PC-9 (cell line): ENCODE measurements at places on chromosomes 3 and 15. TPM values are rescaled to one million over a fixed set of nuclear protein-coding genes. Genes with fewer than 3 reads are reported as not detected.

DNA sequence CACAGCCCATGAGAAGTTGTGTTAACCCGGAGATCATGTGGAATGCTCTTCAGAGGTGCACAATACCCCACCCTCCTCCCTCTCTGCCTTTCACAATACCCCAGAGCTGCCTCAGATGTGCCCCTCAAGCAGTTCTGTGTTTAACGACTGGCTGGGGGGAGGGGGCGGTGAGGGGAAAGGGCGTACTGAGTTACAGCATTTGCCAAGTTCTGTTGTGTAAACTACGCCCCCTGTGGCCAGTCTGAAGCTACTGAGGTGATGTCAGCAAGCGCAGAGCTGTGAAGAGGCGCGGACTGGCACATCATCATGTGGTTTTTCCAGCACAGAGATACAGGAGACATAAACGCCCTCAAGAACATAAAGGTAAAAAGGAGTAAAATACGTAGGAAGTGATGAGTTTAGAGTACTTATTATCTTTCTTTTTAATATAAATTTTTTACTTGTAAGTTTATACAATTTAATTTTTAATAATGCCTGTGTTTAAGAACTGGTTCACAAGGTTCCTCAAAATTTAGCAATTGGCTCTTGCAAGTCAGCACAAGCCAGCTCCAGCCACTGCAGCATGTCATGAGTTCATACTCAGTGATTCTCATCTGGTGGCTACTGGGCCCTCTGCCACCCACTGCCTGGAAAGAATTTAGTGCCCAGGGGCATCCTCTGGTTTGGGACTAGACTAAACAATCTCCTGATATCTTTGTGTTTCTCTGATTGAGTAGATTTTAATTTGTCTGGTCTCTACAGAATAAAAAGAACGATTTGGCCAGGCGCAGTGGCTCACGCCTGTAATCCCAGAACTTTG, 1.7 kb downstream of the EPB42 start:
- no peak for DNase-seq

DNA sequence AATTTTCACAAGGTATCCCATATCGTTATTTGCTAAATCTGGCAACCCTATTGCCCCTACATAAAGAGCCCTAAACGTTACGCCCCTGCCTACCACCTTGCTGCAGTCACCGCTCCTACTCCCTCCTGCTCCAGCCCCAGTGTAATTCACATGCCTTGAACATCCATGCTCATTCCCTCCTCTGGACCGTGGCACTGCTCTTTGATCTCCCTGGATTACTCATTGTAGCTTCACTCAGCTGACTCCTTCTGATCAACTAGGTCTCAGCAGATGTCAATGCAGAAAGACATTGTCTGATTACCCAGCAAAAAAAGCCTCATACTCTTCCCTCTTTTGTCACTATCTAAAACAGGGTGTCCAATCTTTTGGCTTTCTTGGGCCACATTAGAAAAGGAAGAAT, 40.7 kb upstream of the KBTBD8 start:
- no peak for DNase-seq

- no peak for DNase-seq
These were observed 41.0 kb downstream of the BHLHE40 start for GRCh38 chr3:5020242-5020722.

DNA sequence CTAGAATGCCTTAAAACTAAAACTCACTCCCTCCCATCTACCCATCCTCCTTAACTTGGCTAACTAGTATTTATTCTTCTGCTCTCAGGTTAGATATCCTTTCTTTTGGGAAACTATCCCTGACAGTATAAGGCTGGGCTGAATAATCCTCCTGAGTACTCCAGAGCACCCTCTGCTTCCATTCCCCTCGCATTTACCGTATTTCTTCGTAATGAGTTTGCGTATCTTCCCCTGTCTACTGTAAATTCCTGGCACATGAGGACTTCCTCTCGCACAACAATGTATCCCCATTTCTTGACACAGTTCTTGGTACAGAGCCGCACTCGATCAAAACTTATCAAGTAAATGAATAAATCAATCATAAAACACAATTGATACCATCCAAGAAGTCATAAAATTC, 82.9 kb upstream of the AKAP13 start:
- no peak for DNase-seq

DNA sequence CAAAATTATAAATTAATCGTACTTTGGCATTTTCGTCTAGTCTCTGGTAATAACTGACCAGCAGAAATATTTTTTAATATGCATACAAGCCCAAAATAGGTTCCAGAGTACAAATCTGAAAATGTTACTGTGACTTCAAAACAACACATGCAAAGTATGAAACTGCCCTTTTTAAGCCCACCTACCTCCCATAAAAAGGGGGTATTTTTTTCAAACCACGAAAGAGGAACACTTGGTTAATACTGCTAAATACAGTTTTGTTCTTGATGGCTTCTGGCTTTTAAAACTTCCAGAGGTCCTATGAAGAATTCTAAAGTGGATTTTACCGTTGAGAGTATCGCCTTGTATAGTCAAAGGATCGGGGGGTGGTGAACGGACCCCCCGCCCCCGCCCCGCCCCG, 610.7 kb downstream of the FOXP1 start:
- DNase-seq: no peak

DNA sequence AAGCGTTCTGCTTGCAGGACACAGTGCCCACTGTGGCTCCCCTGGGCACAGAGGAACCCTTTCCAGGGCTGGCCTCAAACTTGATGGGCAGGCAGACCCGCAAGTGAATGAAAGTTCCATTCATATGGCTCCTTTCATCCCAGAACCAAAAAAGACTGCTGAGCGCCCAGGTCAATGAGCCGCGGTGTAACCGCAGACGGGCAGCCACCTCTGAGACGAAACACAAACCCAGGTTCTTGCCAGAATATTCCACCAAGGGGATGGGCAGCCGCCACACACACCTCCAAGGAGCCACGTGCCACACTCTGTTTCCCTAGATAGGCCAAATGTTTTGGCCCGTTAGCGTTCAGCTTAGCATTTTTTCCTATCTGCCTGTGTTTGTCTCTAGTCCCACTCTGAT, 82.8 kb upstream of the IGF1R start:
- DNase-seq: no peak

DNA sequence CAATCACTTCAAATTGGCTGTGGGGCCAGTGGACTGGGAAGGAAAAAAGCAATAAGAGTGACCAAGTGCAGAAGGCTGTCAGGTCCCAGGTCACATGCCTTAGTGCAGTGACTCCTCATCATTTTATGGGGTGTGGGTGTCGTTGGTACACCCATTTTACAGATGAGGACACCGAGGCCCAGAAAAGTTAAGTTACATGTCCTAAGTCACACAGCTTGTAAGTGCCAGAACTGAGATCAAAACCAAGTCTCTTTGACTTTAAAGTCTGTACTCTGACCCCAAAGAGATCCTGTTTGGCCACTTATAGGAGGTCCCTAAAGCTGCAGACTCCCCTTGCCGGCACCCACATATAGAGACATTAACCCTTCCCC, 63.0 kb upstream of the POLG start:
- DNase-seq: no peak

GRCh38 chr3:160381470-160381869, 17.6 kb downstream of the IFT80 start:
- no peak for DNase-seq

Gene ANKRD63
- not detected in 2 replicates for total RNA-seq

Gene ITPKA
- total RNA-seq: 5.3 and 8.3 TPM in 2 replicates

Gene FOXL2NB
- 0.09 and 0.18 TPM in 2 replicates for total RNA-seq

Gene PLA1A
- not detected in 2 replicates for total RNA-seq

Gene ST3GAL6
- 5.4 and 6.6 TPM in 2 replicates for total RNA-seq
